ENCODE measurements at places on chromosomes 1 and 21.

GRCh38 chr1:56819387-56819899 lies at the start of gene FYB2:
Gene FYB2, minus strand, starts transcription at chr1:56819404. Its CDS starts 114 bp downstream, at chr1:56819290.
- DNase-seq = peak; percentile 33

DNA sequence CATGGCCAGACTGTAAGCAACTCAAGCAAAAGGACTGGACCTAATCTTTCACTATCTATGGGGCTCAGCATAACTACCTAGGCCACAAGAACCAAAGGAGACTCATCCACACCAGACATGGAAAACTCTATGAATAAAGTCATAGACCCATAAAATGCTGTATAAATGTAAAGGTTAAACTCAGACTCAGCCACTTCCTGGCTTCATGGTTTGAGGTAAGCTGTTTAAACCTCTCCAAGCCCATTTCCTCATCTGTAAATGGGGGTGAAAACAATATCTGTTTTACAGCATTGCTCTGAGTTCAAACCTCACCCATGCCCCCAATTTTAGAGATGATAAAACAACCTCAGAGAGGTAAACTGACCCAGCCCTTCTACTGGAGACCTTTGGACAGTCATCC lies 4.0 kb upstream of the SMIM12 start:
- no peak for DNase-seq

DNA sequence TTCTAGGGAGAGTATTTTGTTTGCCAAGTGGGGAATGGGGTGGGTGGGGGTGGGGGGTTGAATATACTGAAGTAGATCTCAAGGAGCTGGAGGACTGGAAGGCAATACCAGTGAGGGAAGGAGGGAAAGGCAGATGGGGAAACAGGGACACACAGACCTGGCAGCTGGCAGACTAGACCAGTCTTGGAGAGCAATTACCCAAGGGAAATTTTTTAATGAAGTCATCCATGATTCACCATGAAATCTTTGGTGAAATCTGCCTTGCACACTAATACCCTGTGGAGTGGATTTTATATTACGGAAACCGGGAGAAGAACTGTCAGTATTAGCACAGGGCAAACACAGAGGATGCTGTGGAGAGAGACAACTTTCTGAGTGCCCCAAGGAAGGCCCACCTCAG lies 29.7 kb upstream of the MARK1 start:
- DNase-seq = no peak

- no peak for DNase-seq
These were observed 1.7 kb upstream of the C1orf185 start for GRCh38 chr1:51100264-51100880.

DNA sequence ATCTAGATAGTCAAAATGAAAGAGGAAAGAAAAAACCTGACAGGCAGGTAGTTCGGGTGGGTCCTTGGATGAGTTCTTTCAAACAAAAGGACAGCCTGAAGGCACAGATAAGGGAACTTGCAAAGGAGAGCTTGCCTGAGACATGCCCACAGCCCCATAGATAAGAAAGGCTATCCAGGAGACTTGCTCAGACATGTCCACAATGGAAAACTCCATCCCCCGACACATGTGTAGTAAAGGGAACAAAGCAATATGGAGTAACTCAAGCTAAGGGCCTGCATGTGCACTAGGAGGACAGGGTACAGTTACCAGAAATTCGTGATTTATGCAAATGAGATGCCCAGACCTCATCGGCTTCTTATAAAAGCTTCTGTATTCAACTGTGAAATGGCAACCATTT lies 281.5 kb downstream of the NEGR1 start:
- DNase-seq = no peak

All from body of pancreas (tissue), 4 donors.